NCI-H1105 treated with DMSO at 0.1 percent for 48 hours (cell line): ENCODE measurements at places on chromosomes 2 and 18.

- no peak for DNase-seq
These were observed 26.1 kb upstream of the STAT4 start for GRCh38 chr2:191176801-191177438.

DNA sequence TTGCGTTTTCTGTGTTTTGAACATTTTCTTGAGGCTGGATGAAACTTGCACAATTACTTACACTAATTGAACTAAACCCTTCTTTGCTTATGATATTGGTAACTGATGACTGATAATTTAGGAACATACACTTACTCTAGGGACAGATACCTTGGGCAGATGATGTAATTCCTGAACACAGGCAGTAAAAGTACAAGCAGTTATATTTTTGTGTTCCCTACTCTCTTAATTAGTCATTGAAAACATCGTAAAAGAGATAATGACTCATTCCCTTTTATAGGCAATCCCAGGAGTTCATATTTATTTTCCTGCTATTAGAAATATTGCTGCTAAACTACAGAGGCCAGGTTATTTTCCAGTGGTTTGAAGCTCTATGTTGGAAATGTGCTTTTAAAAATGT lies 46.4 kb downstream of the CCDC85A start:
- DNase-seq, result peak; percentile 24

DNA sequence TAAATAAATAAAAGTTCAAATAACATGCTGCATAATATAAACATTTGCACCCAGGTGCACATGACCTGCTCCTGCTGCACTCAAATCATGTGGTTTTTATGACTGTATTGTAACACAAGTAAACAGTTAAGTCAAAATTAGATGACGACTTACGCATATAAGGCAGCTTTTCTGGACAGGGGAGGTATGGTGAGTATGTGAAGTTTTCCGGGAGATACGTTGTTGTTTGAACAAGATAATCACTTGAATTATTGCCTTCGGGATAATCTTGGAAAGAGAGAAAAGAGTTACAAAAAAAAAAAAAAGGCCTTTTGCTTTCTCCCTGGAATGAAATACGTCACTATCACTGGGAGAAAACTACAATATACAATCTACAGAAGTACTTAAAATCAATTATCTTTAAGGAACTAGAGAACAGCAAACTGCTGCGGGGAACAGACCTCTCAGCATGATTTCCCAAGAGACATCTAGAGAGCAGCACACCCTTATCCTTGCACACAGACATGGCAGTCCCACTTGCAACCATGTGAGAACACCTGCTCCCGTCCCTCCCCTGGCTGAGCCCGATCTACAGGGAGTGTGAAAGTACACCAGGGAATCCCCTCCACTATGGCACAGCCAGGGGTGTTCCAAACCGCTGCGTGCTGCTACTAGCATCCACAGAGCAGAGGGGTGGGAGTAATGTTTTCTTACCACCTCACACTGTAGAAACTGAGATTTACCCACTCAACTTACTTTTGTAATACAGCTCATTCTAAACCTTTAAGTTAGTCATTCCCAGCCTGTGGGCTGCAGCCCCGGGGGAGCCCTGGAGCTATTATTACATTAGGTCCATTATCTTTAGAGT lies 26.3 kb downstream of the B4GALT6 start:
- DNase-seq, result peak; percentile 83

GRCh38 chr2:23545811-23546210 lies 160.8 kb downstream of the KLHL29 start:
- DNase-seq, result no peak
